ENCODE measurements at places on chromosomes 16 and 17.

- no peak for DNase-seq
These were observed 21.4 kb upstream of the SPNS2 start for GRCh38 chr17:4477255-4477791.

- no peak for DNase-seq
These were observed 12.2 kb downstream of the MYH13 start for GRCh38 chr17:10360578-10360977.

DNA sequence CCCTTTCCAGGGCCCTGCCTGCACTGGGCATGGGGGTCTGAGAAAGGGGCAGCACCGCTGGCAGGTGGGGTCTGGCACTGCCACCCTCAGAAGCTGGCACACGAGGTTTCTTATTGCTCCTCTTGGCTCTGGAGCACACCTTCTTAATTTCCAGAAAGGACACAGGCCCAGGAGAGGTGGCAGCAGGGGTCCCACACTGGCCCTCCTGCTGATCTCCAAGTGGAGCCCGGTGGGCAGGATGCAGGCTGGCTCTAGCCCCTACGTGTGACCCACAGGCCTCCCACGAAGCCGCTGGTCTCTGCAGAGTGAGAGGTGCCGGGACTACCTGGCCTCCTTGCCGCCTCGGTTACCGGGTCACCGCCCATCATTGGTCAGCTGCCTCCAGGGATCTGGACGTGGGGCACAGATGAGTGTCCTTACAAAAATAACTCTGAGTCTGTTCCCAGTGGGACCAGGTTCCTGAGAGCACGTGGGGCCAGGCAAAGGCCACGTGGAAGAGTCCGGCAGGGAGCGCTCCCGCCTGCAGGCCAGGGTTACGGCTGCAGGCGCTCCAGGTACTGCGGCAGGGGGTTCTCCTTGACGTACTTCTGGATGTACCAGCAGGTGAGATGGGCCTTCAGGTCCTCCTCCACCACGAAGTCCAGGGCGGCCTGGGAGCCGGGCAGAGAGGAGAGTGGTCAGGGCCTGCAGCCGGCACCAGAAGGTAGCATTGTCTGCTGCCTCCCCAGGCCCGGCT lies 10.3 kb downstream of the NATD1 start:
- DNase-seq = no peak

DNA sequence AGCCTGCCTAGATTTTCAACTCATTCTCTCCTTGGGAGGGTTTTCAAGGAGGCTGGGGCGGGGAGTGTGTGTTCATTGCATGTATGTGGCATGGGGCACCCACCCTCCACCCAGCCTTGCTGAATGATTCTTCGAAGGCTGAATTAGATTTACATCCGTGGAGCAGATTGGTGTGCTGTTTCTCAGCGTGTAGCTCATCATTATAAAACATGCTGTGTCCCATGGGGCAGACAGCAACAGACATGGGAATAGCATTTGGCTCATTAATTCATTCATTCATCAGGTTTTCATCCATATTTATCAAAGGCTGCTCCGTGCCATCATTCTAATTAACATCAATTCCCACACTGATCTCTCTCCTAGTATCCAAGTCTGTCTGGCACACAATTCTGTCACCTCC lies 10.6 kb upstream of the CD300A start:
- no peak for DNase-seq

DNA sequence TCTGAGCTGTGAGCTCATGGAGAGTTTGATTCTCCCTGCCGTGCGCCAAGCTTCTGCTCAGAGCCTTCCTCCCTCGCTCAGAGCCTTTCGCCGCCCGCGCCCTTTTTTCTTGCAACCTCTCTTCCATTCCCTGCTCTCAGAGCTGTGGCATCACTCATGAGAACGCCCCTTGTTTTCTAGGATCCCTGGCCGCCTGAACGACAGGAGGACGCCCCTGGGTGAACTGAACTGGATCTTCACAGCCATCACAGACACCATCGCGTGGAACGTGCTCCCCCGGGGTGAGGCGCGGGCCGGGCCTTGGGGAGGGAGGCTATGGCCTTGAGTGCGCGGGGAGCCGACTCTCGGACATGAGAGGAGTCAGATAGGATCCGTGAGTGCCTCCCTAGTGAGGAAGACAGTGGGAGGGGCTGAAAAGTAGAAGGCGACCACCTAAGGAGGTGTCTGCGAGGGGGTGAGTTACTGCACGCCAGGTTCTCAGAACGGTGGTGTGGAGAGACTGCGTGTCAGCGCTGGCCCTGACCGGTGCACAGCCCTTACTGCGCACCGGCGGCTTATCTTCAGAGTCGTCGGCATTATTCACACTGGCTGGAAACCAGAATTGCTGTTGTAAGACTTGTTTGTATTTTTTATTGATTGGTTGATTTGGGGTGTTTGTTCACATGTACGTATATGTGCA lies 169.5 kb upstream of the CHMP6 start:
- DNase-seq = no peak

DNA sequence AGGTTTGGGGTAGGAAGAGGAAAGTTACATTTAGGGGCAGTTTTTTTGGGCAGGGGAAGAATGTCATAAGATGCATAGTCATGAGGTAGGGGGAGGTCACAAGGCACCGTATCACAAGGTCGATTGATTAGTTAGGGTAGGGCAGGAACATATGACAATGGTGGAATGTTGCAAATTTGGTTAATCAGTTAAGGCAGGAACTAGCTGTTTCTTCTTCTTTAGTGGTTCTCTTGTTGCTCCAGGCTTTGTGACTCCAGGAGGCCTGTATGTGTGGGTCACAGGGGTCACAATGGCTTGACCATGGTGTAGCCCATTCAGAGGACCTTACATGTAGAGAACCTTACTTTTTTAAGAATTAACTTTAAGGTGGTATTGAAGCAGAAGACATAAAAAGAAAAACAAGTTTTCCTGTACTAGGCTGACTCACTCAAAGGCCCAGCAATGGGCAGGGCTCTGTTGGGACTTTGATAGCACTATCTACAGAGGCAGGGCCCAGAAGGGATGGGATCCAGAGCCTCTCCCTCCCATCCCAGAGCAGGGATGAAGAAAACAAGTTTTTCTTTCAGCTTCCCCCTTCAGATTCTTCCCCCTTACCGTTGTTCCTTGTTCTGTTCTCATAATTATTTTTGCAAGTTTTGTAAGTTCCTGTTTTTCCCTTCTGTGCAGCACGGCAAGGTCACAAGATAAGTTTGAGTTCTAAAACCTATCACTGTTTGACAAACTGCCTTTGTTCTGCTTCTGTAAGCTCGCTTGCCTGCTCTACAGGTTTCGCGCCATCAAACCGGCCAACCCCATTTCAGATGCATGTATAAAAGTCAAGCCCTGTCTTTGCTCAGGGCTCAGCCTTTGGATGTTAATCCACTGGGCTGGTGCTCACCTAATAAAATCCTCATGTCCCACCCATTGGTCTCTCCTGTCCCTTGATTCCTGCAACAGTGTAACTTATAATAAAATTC lies 45.8 kb upstream of the ATF7IP2 start:
- peak; percentile 63 for DNase-seq

- DNase-seq = no peak
These were observed 45.1 kb downstream of the RGS9 start for GRCh38 chr17:65182233-65182632.

DNA sequence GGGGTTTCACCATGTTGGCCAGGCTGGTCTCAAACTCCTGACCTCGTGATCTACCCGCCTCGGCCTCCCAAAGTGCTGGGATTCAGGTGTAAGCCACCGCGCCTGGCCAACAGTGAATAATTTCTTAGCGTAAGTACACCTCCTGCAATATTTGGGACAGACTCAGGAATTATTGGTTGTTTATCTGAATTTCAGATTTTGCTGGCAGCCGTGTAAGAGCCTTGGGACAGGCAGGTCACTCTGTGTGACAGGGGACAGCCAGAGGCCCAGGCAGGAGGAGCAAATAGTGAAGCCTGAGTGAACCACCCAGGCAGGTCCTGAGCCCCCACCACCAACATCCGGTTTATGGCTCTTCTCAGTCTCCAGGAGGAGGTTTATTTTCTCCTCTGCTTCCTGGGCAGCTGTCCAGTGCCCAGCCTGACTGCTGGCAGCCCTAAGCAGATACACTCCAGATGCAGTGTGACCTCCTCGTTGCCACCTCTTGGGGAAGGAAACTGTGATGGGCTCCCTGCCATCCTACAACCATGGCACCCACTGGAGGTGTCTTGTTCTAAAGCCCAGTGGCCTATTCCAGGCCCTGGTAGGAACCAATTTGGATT lies 26.2 kb upstream of the ADORA2B start:
- DNase-seq = no peak

- no peak for DNase-seq
These were observed 5.0 kb downstream of the KCNH6 start for GRCh38 chr17:63528183-63528582.

GRCh38 chr16:56422896-56423441 lies 2.4 kb downstream of the AMFR start:
- DNase-seq = no peak

DNA sequence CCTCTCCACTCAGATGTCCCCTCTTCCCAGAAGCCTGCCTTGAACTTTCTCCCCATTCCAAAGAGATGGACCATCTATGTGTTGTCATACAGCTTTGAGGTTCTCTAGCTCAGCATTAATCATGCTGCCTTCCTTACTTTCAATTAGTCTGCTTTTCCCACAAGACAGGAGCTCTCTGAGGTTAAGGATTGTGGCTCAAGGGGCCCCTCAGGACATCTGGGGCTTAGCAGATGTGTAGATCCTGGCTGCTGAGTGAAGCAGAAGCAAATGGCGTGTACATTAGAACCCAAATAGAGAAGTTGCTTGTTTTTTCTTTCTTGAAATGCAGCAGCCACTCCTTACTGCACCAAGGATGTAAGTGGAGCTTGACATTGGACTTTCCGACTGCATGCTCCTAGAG lies 330.5 kb upstream of the TNRC6C start:
- DNase-seq = no peak

DNA sequence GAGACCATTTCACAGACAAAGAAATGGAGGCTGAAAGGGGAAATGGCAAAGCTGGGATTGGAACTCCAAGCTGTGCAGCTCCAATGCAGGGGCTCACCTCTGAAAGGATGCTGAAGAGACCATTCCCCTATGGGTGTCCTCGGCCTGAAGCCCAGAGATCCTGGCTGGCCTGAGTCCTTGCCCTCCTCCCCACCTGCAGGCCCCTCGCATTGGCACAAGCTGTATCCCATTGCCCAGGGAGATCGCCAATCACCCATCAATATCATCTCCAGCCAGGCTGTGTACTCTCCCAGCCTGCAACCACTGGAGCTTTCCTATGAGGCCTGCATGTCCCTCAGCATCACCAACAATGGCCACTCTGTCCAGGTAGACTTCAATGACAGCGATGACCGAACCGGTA lies 2.6 kb downstream of the CA7 start:
- no peak for DNase-seq

- peak; percentile 96 for DNase-seq
These were observed 45.8 kb upstream of the PVALEF start for GRCh38 chr17:81119223-81120148.

- no peak for DNase-seq
These were observed 9.4 kb downstream of the CWC25 start for GRCh38 chr17:38815576-38816193.

GRCh38 chr16:76118344-76118743 lies 158.9 kb upstream of the CNTNAP4 start:
- no peak for DNase-seq
